Stimulated activated CD8-positive, alpha-beta memory T cell treated with anti-CD3 and anti-CD28 coated beads, Interleukin-2, amount 100 ng/mL, for 1 hour (primary cell): ENCODE measurements at places on chromosomes 7 and 10.

DNA sequence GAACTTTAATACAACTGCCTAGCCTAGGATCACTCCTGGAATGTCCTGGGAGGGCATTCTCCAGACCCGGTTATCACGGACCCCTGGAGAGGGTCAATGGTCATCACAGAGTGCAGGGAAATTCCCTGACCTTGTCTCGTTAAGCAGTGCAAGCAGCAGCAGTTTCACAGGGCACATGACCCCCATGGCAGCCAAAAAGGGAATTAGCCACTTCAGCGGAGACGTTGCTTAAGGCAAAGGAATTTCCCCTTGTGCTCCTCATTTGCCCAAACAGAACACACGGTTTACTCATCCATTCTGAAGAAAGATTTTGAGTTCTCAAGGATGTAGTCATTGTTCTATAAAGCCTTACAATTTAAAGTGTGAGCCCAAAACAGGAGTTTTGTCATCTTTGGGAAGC, 260.3 kb downstream of the SNX13 start:
- no peak for DNase-seq

GRCh38 chr10:71504168-71504567, 107.4 kb downstream of the CDH23 start:
- DNase-seq: no peak

DNA sequence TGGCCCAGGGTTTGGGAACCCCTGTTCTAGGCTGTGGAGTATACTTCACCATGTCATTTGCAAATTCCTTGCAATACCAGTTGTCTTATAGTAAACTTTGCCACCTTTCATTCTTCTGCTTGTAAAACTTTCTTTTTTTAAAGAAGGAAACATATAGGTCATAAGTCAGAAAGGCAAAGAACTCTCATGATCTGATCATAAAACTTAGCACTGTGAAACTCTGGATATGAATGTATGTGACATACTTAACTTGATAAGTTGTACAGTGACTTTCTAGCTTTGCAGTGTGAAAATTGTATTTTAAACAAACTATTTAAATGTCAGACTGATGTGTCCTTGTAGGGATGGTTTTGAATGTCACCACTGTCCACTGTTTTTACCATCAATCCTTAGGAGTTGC, 31.0 kb upstream of the SAMD9L start:
- DNase-seq: no peak

DNA sequence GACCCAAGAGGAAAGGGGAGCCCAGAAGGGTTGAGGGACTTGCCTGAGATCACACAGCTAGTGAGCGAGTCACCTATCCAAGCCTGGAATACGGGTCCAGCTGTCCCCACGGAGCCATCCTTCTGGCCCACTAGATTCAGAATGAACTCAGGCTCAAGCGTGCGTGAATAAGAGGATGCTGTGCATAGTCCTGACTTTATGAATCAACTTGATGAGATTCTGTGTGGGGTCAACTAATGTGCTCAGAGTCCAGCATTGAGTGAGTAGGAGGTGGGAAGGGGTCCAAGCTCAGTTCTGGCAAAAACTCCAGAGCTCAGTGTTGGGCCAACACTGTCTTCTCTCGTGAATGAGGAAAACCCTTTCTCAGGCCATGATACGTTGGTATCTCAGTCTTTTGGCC, 41.4 kb downstream of the CAMK1D start:
- DNase-seq: no peak

DNA sequence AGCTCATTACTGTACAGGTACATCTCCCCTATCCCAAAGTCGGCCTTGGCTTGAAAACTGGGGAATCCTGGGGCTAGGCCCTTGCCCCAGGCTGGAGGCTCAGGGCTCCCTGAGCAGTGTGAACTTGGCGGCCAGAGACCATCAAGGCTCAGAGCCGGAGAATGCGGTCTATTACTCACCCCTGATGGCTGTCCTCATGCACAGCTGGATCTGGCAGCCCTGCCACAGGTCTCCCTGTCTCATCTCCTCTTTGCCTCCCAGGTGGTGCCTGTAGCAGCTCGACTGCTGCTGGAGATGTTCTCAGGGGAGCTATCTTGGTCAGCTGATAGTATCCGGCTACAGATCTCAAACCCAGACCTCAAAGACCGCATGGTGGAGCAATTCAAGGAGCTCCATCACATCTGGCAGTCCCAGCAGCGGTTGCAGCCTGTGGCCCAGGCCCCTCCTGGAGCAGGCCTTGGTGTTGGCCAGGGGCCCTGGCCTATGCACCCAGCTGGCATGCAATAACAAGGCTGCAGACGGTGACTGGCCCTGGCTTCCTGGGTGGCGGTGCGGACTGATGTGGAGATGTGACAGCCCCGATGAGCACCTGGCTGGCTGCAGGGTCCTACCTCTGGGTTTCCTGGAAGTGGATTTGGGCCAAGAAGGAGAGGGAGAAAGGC, 10.7 kb downstream of the IRF5 start:
- DNase-seq: no peak
